ENCODE measurements at places on chromosomes 2 and 18.

- no peak for DNase-seq
Observed at GRCh38 chr2:146602383-146602782, 1242.4 kb upstream of the ACVR2A start.

DNA sequence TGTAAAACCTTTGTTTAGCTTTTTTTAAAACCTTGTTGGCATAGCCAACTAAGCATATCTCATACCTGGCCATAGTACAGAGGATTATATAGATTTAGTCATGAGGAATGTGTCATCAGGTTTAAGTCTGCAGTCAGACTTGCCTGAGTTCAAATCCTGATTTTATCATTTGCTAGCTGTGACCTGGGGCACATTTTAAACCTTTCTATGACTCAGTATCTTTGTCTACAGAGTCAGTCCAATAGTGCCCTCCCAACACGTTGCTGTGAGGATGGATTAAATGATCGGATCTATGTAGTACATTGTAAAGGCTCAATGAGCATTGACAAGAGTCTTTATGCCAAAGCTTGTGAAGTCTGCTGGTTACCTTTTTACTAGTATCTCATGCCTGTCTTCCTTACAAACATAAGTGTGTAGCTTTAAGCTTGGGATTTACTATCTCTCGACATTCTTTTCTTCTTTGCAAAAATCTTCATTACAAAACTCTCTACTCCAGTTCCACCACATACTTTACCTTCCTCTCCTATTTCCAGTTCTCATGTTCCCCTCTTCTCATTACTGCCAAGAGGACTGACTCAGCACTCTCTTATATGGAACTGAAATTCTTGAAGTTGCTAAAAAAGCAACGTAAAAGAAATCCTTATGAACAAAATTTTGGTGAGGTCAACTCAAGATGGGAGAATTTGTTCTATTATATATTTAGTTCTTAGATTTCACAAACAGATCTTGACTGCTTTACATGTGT is 68.1 kb upstream of the RBMS1 start:
- DNase-seq: no peak

DNA sequence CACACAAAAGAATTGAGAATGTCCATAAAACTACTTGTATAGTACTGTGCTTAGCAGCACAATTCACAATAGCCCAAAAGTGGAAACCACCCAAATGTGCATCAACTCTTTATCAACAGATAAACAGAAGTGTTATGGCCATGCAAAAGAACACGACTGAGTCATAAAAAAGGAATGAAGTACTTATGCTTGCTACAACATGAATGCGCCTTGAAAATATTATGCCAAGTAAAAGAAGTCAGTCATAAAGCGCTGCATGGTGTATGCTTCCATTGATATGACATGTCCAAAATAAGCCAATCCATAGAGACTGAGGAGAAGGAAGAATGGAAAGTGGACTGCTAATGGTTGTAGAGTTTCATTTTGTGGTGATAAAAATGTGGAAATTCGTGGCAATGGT is 12.1 kb upstream of the MAP2 start:
- no peak for DNase-seq

- DNase-seq: no peak
Observed at GRCh38 chr2:112884869-112885505, 26.0 kb upstream of the IL37 start.

DNA sequence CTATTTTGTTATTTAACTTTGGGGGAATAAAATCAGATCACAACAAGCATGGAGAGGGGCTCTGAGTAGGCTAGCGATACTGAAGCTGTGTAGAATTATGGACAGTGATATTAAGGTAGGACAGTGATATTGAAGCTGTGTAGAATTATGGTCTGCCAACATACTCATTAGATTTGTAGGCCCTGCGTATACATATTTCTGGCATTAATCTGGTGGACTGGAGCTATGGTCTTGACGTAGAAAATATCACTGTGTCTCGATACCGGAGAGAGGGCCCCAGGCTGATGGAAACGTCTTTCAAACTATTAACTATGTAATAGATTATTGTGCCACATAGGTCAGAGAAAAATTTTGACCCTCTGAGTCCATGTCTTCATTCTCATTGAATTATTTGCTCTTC is 511.4 kb downstream of the ADCYAP1 start:
- no peak for DNase-seq

DNA sequence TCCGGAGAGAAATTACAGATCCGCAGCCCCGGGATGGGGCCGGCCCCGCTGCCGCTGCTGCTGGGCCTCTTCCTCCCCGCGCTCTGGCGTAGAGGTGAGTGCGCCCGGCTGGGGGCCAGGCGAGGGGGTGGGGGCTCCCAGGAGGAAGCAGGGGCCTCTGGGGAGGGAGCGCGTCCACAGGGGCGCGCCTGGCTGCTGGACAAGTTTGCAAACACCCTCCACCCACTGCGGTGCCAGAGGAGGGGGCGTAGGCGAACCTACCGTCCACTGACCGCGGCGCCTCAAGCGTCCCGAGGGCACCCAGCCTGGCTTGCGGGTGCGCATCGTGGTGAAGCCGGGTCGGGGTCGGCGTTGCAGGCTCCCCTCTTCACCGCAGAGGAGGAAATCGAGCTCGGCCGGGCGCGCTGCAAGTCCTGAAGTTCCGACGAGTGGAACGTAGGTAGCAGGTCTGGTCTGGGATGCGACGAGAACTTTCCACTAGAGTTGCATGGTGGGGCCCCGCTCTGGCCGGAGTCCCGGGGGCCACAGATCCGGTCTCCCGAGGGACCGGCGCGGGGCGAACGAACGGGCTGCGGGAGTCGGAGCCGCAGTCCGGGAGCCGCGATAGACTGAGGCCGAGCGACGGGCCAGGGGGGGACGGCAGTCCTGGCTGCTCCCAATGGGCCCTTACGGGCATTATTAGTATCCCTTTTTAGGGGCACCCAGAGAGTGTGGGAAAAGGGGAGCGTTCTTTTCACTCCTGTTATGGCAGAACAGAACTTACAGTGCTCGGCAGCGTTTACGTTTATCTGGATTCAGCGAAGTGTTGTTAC is 502 bp downstream of the MERTK start:
- peak; percentile 72 for DNase-seq

DNA sequence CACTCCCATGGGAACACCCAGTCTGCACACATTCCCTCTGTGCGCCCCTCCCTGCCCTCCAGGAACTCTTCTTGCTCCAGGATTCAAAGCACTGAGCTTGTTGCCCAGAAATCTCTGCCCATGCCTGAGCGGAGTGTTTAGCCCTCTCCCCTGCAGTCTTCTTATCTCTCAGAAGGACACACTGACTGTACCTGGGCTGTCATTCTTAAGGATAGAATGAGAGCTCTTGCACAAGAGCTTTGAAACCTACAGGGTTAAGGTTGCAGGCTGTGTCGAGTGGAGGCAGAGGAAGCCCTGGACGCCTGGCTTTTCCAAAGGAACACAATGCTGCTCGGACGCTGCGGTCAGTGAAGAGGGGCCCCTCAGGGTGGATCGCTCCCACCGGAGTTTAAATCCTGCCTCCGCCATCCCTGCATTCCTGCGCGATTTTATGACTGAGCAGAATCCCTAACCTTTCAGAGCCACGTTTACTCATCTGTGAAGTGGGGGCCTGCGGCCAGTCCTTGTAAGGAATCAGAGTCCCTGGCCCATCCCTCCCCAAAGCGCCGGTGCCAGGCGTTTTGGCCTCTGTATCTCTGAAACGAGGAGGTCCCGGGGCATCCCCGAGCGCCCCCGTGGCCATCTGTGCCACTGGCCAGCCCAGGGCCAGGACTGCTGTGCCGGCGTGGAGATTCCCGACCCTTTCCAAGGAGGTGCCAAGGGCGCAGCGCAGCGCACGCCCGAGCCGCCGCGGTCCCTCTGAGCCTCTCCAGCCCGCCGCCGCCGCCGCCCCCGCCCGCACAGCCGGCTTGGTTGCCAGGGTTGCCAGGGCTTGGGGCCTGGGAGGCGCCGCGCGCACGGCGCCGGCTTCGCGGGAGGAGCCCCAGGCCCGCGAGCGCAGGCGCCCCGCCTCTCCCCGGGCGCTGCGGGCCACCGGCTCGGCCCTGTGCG is 58.9 kb downstream of the FAM168B start:
- no peak for DNase-seq

- no peak for DNase-seq
Observed at GRCh38 chr2:126571403-126571802, 84.6 kb upstream of the GYPC start.
